ENCODE measurements at places on chromosomes 1 and 21. TPM values are rescaled to one million over a fixed set of nuclear protein-coding genes. Genes with fewer than 3 reads are reported as not detected.

Gene GIPC2
- 40.1 TPM for total RNA-seq

Gene NKAIN1
- not detected for total RNA-seq

Gene ALX3
- total RNA-seq = not detected

Gene ASAP3
- total RNA-seq = 42.7 TPM

Gene KLHDC7A
- not detected for total RNA-seq

Gene TSPAN1
- 228 TPM for total RNA-seq

Gene UCK2
- 91.5 TPM for total RNA-seq

Gene PPM1J
- total RNA-seq = not detected

Gene TDRD5
- total RNA-seq = not detected

Gene LIPI
- total RNA-seq = not detected

Gene THEM4
- total RNA-seq = 4.6 TPM

Gene LSS
- total RNA-seq = 53.2 TPM

Gene ENAH
- 49.0 TPM for total RNA-seq

Gene TMEM52
- total RNA-seq = 9.5 TPM

Gene RRAGC
- 21.7 TPM for total RNA-seq

Gene GBP5
- 1.5 TPM for total RNA-seq

Gene SYT11
- 2.2 TPM for total RNA-seq

Gene ASPM
- 2.9 TPM for total RNA-seq

Gene PTPRF
- 549 TPM for total RNA-seq

Gene COL24A1
- 0.75 TPM for total RNA-seq

Gene CELA3B
- total RNA-seq = not detected

Gene RAB25
- 213 TPM for total RNA-seq

Gene KCNJ6
- not detected for total RNA-seq

Gene PRELP
- 35.2 TPM for total RNA-seq

Gene EXTL1
- total RNA-seq = 0.16 TPM

All from transverse colon (tissue), 4 donors.